ENCODE measurements at places on chromosomes 2 and 18.
A peak's percentile ranks its signal among the peaks of the same experiment; 100 is the strongest.

DNA sequence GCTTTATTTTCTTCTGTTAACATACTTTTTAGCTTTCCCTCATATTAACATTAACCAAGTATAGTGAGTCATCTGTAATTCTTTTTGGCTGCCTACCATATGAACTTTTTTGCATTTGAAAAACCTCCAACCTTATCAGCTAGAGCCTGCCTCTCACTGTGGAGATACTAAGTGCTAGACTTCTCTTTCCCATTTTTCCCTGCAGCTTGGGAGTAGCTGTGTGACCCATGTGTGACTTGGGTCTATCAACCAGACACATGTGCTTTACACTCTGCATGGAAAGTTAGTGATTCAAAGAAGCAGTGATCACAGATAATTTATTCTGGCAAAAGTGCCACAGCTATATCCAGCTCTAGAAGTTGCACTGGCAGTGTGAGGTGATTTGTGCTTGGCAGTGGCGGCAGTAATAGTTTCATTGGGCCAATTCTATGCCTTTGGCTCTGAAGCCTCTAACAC lies 36.3 kb downstream of the PREPL start:
- no peak for DNase-seq

DNA sequence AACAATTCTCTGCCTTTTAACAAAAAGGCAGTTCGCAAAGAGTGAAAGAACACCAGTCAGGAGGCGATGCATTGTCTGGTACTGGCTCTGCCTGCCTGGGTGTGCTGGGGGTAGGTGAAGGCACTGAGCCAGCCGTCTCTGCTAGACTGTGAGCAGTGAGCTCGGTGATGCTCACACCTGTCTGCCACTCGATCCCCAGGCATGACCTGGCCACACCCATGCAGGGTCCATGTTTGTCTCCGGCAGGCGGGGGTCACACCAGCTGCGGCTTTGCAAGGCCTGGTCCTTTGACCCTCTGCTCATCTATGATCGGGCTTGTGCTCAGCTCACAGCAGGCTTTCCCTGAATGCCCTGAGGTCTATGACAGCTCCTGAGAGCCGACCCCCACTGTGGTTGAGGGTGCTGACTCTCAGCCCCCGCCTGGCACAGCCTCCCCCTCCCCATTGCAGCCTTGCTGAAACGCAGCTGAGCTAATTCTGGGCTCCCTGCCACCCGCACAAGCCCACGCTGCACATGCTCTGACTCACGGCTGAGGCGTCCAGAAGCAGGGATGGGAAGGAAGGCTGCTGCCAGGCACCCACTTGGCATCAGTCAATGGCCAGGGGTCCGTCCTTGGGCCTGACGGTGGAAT lies 23.7 kb downstream of the CRACDL start:
- no peak for DNase-seq

DNA sequence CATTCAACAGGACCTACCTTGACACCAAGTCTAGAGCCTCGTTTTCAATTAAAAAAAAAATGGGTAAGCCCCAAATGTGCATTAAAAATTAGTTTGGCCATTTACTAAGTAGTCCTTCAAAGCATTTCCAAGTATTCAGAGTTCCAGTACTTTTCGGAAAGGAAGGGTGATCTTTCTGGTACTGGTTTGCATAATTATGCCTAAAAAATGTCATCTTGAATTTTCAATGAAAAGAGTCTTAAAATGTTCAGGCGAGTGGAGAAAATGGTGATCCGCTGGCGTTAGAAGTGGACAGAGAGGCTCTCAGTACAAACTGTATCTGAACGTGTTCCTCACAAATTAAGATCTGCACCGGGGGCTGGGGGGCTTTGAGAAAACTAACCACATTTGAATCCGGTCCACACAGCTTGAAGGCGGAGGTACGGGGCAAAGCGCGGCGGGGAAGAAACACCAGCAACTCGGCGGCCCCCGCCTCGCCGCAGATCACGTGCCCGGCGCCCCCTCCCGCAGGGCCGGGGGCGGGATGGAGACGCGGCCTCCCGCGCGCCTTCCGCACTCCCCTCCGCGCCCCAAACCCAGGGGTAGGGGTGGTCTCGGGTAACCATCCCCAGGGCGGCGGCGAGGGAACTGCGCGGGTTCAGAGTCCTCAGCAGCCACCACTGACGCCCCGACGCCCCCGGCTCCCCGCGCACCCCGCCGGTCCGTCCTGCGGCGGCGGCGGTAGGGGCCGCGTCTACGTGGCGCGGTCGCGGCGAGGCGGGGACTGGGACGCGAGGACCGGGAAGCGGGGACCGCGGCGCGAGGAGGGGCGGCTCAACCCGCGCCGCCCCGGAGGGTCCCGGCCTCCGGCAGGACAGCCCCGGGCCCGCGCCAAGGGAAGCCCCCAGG lies 564 bp downstream of the LPIN2 start:
- peak; percentile 64 for DNase-seq

DNA sequence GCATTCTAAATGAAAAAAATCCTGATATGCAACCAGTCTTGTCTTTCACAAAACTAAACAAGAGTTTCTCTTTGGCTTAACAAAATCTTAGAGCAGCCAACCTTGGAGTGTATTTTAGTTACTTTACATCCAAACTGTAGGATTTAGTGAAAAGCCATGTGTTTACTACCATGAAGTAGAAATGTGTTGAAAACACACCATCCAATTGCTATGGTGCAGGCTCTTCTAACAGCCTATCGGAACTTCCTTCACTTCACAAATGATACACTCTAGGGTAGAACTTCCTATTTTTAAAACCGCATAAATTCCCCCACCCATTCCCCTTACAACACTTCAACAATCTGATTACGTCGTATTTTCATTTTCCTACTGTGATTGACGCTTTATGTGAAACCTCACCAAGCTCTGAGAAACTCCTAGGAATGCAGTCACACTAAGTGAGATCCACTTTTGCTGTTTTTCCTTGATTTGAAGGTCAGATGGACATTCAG lies 74.4 kb upstream of the MAP4K4 start:
- DNase-seq: no peak

DNA sequence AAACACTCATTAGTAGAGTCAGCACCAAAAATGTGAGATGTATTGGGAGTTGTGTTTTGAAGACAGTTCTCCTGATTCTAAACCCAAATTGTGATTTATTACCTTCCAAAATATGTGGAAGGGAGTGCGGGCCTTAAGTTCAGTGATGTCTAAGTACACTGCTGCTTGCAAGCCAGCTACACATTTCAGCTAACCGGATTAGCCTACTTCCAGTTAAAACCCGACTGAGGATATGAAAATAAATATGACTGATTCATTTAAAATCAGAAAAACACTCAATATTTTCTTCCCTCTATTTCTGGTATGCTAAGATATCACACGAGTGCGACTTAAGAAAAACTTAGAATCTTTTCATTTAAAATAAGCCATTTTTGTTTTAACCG lies 907 bp downstream of the FHL2 start:
- DNase-seq: no peak

GRCh38 chr2:45459860-45460259 lies 151.2 kb downstream of the SRBD1 start:
- no peak for DNase-seq

DNA sequence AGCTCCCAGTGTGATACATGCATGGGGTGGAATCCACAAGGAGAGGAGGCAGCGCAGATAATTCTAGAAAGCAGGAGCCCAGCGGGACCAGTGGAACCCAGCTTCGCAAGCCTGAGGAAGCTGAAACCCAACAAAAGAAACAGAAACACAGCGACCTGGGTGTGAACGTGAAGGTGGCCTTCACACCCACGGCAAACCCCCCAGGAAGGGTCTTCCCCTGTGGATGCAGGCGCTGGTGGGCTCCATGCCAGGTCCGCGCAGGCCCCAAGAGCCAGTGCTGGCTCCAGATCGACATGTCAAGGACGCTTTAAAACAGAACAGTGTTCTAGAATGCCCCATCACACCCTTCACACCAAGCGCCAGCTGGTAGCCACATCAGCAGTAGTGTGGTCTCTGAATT lies 22.1 kb downstream of the KIF1A start:
- DNase-seq: no peak

DNA sequence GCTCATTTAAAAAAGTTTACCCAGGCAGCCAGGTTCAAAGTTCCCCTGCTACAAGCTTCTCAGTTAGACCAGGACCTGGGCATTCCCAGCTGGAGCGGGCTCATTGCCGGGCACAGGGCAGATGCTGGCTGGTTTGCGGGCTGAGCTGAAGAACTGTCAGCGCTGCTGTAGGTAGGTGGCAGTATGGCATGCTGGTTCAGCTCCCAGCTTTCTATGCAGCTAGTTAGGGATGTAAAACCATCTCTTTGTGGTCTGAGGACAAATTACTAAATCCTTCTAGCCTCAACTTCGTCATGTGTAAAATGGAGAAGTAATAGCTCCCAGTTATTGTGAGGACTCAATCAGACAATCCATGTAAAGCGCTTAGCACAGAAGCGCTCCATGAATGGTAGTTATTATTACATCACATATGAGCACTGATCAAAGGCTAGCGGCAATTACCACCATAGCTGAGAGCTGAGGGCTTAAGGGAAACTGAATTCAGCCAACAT lies 2.4 kb upstream of the LDLRAD4 start:
- DNase-seq: peak; percentile 67

GRCh38 chr2:85999061-85999831 lies 106.4 kb downstream of the POLR1A start:
- peak; percentile 73 for DNase-seq

DNA sequence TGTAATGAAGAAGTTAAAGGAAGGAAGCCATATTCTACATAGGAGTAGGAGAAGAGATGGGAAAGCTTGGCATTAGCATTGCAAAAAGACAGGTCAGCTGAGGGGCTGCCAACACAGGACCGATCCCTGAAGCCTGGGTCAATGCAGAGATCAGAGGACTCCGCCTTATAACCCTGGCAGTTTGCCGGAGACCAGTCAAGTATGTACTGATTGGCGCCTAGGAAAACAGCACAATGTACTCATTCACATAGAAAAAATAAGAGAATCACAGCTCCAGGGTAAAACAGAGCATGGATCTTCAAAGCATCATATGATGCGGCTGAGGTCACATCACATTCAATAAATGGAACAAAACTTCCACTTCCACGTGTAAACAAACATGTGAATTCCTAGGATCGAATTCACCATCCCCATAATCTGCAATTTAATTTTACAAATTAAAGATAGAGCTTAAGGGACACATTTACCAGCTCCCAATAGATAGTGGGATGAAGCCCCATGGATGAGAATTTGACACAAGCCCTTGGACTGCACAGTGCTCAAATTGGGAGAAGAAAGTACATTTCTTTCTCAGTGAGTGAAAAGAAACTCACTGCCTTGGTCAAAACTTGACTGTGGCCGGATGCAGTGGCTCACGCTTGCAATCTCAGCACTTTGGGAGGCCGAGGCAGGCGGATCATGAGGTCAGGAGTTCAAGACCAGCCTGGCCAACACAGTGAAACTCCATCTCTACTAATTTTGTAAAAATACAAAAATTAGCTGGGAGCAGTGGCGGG lies 135.0 kb upstream of the KLHL14 start:
- DNase-seq: no peak

DNA sequence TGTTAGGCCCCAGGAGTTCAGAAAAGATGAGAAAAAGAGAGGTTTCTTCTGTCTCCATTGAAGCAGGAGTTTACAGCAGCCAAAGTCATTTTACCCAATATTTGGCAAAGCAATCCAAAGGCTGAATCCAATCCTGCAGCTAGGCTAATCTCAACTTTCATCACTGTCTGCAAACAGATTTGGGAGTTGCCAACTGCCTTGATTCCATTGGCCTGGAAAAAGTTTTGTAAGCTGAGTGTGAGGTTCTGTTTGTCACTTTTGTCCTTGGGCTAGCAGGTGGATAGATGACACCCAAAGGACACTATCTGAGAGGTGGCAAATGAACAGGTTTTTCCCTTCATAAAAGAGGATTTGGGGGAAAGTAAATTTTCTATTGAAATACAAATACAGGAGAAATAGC lies 56.6 kb upstream of the SETBP1 start:
- DNase-seq: no peak

- DNase-seq: no peak
Observed at GRCh38 chr2:232316461-232317330, 61.9 kb upstream of the ALPP start.

- no peak for DNase-seq
Observed at GRCh38 chr2:188884517-188884916, 89.7 kb upstream of the COL3A1 start.

DNA sequence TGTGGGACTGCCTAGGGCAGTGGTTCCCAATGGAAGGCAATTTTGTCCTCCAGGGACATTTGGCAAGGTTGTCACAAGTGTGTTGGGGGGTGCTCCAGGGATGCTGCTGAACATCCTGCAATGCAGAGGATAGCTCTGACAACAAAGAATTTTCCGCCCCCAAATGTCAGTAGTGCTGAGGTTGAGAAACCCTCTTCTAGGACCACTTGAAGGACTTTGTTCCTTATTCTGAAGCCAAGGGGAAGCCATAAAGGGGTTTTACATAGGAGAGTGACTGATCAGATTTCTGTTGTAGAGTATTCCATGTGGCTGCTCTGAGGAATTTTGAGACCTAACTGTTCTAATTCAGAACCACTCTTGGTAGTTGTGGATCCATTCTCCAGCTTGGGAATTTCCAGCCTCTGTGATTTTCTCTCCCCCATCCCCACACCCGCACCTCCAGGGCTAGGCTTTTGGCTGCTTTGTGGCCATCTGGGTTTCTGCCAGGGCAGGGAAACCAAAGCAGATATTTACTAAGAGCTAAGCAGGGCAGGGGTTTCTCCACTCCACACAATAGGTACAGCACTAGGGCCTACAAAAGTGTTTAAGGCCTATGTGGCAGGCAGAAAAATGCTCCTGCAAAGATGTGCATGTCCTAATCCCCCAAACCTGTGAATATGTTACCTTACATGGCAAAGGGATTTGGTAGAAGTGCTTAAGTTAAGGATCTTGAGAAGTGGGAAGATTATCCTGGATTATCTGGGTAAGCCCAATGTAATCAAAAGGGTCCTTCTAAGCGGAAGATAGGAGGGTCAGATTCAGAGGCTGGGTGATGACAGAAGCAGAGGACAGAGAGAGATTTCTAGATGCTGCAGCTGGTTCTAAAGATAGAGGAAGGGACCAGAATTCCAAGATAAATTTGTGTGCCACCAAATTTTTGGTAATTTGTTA lies 135.4 kb downstream of the TMEM17 start:
- no peak for DNase-seq

DNA sequence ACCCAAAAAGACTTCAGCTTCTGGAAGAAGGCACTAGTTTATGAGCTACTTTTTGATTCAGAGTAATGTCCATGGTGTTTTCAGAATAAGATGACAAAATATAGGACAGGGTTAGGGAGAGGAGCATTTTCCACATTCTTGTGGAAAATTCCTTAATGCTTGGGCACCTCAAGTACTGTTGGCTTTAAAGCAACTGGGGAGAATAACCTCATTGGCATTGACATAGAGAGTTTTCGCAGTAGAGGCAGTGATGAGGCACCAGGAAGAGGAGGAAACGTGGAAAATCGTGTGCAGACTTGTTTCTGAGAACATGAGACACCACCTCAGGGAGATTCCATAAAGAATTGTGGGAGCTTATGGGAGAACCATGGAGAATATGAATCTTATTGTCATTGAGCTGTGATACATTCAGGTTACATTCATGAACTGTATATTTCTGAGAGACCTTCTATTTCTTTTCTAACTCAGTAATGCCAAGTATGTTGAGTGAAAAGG lies 929.0 kb upstream of the NRXN1 start:
- DNase-seq: no peak
